Sciatic nerve (tissue), 2 donors: ENCODE measurements at places on chromosomes 1 and 21. TPM values are rescaled to one million over a fixed set of nuclear protein-coding genes. Genes with fewer than 3 reads are reported as not detected.

DNA sequence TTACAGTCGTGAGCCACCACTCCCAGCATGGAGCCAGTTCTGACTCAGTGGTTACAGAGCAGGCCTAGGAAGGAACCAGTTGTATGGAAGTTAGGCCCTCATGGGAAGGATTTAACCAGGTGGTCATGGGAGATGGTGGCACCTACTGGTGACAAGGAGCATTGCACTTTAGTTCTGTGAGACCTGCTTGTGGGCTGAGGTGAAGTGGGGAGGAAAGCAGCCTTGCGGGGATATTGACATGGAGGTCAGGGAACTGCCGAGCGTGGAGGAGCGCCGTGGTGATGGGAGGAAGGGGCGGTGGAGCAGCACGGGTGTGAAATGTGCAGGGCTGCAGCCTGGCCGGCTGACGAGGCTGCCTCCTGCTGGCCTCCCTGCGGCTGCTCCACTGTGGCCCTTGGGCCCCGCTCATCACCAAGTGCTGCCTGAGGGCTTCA, 100.4 kb downstream of the GALNT2 start:
- DNase-seq: no peak

- no peak for DNase-seq
Observed at GRCh38 chr1:151855933-151856332, 2.4 kb upstream of the THEM5 start.

The PTCH2 gene
- total RNA-seq: 31.2 TPM

The LAPTM5 gene
- total RNA-seq: 65.0 TPM

The LYPD8 gene
- total RNA-seq: not detected
